Effector CD4-positive, alpha-beta T cell (primary cell): ENCODE measurements at places on chromosomes 2 and 18.

DNA sequence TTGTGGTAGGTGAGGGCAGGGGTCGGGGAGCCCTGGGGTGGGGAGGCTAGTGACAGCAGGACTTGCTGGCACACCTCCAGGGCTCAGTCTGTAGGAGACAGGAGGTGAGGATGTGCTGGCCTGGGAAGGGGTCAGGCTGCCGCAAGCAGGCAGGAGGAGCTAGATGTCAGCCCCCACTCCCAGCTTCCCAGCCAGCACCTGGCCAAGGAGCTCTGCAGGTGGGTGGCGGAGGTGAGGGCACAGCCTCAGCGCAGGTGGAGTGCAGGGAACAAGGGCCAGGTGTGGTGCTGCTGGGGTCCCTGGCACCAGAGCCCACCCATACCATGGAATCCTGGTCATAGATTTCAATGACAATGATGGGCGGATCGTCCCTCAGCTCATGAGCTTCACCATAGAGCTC lies 2.9 kb downstream of the OTOF start:
- no peak for DNase-seq

DNA sequence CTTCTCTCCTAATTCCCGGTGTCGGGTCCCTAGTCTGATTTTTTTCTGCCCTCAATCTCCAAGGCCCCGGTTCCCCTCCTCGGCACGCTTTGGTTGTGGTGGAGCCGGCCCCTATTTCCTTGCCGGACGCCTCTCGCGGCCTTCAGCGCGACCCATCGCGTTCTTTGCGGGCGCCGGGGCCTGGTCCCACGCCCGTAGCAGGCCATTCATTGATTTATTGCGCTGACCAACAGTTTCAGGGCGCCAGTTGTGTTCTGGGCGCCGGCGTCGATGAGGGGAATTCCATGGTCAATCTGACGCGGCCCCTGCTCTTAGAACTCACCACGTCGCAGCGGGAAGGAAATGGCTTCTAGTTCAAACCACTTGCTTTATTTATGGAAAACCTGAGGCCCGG lies 396 bp downstream of the CNOT9 start:
- DNase-seq: peak; percentile 56

- no peak for DNase-seq
These were observed 21.2 kb downstream of the RNF138 start for GRCh38 chr18:32112826-32113225.

- DNase-seq: no peak
These were observed 65.4 kb upstream of the HNRNPA3 start for GRCh38 chr2:177147093-177147694.

DNA sequence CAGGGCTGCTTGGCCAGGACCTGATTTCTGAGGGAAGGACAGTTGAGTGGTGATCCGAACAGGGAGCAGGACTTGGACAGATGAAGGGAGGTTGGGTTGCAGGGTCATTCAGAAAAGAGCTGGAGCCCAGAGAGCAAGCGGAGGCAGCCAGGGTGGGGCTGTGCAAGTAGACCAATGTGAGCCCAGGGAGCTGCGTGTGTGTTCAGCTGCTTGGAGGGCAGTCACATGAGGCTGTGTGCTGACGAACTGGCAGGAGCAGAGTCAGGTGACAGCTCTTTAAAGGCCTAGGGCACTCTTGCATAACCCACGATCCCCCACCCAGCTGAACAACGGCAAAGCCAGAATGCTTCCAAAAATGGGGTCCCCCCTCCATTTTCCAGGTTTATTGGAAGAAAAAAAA lies 4.6 kb upstream of the MLPH start:
- DNase-seq: no peak

- DNase-seq: no peak
These were observed 57.5 kb downstream of the MYL12B start for GRCh38 chr18:3319399-3319798.

GRCh38 chr2:203340791-203341487 lies 12.7 kb downstream of the ABI2 start:
- no peak for DNase-seq

DNA sequence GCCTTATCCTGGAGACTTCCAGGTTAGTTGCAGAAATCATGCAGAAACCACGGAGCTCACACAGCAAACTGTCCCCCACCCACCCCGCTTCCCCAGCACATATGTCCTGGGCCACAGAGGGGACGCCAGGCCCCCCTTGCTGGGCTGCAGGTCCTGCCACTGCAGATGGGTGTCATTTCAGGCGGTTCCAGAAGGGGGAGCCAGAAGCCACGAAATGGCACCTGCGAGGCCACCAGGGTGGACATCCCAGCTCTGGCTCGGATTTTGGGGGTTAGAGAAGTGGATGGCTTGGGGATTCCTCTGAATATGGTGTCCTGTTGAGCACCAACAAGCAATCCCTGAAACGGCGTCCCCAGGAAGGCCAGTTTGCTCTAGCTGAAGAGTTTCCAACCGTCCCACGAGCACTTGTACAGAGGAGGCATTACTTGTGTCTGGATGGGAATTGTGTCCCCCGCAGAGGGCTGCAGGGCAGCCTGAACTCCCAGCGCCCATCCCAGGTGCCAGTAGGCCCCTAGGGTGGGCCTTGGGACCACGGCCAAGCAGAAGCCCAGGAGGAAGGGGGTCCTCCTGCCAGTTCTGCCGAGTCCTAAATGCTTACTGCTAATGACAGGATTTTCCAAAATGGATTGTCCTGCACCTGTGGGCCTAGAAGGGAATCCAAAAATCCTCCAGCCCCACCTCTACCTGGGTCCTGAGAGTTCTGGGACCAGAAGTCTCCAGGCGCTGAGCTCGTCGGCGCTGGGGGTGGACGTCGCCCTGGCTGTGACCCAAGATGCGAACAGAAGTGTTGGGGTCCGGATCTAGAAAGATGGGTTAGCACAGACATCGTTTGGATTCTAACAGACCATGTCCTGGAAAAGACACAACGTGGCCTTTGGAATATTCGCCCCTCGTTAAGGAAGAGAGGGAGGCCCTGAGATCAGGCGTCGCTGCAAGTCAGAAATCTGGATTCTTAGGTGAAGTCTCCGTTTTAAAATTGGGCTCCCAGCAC lies 14.6 kb upstream of the NFATC1 start:
- peak; percentile 65 for DNase-seq

DNA sequence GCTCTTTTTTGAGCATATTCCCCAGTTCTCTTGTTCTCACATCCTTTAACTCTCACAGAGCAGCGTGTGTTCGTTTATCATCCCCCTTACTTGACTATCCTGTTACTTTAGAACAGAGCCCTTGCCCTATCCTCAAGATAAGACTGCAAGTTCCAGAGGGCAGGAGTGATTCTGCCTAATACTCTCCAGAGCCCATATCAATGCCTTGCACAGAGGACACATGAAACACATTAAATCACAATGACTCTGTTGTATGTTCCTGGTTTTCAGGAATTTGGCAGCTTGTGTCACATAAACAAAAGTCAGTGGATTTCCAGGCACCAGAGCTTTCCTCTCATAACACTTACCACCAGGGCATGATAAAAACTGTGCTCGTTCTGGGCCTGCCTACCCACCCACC lies 156.7 kb downstream of the RNF144A start:
- no peak for DNase-seq
